ENCODE measurements at places on chromosomes 5 and 9.

DNA sequence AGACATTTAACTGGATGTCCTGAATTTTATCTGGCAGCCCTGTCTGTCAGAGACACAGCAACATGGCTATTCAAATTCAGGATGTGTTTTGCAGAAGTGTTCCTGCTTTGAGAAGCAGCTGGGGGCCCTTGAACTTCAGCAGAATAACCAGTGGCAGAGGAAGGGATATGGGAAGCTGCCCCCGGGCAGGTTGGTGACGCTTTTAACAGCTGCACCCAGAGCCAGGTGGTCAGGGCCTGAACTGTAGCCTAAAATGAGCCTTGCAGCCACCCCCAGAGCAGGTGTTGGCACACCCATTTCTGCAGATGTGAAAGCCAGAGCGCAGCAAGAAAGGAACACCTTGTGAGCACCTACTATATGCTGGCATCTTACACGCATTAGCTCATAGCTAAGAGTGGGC is 128.7 kb upstream of the BOD1 start:
- no peak for DNase-seq

DNA sequence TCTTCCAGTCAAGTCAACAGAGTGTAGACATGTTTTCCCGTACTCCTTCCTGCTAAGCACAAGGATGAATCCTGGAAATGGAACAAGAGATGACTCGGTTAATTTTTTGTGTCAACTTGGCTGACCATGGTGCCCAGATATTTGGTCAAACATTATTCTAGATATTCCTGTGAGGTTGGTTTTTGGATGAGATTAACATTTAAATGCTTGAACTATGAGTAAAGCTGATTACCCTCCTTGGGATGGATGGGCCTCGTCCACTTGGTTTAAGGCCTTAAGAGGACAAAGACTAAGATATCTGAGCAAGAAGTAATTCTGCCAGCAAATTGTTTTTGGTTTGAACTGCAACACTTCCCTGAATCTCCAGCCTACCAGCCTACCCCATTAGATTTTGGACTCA is 338.1 kb upstream of the MSX2 start:
- DNase-seq, result no peak

DNA sequence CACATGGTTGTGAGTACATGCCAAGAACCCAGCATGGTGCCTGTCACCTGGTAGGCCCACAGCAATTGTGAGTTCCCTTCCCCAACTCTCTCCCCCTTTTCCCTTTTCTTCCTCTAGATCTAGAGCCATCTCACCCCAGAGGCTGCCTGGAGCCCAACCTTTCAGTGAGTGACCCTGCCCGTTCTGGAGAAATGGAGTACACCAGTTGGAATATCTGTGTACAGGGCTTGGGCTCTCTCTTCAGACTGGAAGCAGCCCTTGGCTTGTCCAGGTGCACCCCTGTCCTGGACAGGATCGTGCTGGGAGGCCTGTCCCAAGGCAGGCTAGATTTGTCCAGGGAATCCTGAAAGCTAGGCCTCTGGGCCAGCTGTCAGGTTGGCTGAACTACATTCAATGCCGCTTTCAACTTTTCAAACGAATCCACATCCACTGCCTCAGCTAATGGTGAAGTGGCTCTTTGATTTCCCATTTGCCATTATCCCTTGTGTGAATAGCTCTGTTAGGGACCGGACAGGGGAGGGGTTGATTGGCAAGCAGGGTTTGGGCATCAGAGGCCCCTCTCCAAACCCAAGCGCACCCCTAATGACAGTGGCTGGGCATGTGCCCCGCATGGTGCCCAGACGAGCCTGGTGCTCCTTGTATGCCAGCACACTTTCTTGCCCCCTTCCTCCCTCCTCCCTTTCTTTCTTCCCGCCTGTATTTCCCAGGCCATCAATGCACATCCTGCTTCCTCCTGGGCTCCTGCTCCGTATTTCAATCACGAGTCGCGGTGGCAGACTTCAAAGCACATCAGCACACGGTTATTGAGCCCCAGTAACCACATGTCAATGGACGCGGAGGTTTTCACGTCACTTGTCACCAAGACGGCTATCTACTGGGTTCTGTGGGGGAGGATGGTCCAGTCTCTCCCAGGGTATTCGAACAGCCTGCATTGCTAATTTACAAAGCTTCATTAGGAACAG is 211.2 kb downstream of the DAB2IP start:
- DNase-seq, result no peak

- no peak for DNase-seq
Observed at GRCh38 chr9:88177371-88177770, 39.1 kb upstream of the SPATA31C2 start.

GRCh38 chr5:106784846-106785245 is 885.9 kb downstream of the EFNA5 start:
- DNase-seq, result no peak

GRCh38 chr5:147436596-147436995 is 73.3 kb downstream of the DPYSL3 start:
- no peak for DNase-seq

- DNase-seq, result peak; percentile 88
Observed at GRCh38 chr5:141992349-141992963, 20.4 kb downstream of the GNPDA1 start.

- DNase-seq, result no peak
Observed at GRCh38 chr5:178418471-178419010, 171.7 kb downstream of the COL23A1 start.

- no peak for DNase-seq
Observed at GRCh38 chr5:175457466-175457865, 13.5 kb upstream of the DRD1 start.
